ENCODE measurements at places on chromosomes 5 and 9. TPM values are rescaled to one million over a fixed set of nuclear protein-coding genes. Genes with fewer than 3 reads are reported as not detected.
A peak's percentile ranks its signal among the peaks of the same experiment; 100 is the strongest.

DNA sequence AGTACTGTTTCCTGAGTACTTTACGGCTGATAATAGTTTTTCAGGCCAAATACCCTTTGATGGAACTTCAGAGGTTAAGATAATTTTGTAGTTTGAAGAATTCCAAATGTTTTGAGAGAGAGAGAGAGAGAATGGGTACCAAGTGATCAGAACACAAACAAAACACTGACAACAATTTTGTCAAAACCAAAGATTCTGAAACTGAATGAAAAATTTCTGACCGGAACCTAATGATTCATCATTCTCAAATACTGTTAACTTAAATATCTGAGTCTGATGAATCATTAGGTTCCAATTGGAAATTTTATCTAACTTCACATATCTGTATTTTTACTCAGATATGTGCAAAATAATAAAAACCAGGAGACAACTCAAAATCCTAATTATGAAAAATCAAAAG lies 4.0 kb downstream of the LMBRD2 start:
- DNase-seq: no peak

DNA sequence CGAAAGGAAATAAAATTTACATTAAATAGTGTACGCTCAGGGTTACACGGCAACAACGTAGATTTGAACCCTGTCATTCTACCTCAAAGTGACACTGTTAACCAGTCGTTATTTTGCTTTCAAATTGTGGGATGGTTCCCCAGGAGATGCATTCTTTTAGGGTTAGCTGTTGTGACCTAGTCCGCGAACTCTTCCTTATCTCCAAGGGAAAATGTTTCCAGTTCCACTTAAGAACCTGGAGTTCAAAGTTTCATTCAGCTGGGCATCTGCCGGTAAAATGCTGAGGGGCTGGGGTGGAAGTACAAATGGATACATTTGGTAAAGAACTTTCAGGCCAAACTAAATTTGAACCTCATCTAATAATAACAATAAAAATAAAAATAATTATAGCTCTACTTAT lies 264.6 kb downstream of the NR3C1 start:
- DNase-seq: no peak

GRCh38 chr9:79641070-79641469 lies 69.3 kb downstream of the TLE4 start:
- DNase-seq: no peak

- no peak for DNase-seq
Measured at GRCh38 chr9:135567311-135567710, 5.8 kb downstream of the PAEP start.

GRCh38 chr9:130994135-130995085 lies 14.6 kb upstream of the LAMC3 start:
- DNase-seq: no peak

DNA sequence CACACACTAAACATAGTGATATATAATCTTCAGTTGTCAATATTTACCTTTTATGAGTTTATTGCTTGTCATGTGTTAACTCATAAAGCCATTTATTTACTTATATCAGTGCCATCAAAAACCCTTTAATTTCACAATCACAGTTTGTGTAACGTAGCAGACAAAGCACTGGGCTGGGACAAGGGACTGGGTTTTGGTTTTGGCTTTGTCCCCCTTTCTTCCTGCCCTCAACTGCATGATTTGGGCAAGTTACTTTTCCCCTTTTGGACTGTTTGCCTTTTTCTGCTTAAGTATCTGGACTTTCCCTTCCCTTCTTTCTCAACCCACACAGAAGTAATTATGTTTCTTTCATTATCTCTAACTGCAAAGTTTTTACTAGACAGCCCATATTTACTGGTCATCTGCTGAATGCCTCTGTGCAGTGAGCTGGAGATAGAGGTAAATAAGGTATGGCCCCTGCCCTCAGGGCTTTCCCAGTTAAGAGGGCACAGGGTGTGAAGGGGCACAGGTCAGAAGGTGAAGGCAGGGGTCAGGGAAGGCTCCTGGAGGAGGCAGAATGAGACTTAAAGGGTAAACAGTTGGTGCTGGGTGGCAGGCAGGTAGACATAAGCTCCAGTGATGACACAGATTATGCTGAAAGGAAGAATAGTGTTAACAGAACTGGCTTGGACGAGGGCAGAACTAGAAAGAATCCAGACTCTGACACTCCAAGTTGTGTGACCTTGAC lies 14.8 kb upstream of the NR3C1 start:
- no peak for DNase-seq

DNA sequence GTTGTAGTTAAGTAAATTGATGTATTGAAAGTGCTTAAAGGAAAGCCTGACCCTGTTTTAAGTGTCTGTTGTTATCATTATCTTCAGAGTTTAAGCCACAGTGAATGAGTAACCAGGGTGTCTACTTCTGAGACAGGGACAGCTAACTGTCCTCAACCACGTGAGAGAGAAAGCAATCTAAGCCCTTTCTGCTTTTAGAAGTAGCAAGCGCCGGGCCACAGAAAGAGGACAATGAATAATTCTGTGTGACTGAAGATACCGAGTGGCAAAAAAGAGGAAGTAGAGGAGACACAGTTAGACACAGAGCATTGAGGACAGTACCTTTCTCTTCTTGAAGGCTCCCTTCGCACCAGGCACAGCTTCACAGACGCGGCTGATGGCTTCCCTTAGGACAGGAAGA lies 86.3 kb downstream of the S1PR3 start:
- DNase-seq: no peak

DNA sequence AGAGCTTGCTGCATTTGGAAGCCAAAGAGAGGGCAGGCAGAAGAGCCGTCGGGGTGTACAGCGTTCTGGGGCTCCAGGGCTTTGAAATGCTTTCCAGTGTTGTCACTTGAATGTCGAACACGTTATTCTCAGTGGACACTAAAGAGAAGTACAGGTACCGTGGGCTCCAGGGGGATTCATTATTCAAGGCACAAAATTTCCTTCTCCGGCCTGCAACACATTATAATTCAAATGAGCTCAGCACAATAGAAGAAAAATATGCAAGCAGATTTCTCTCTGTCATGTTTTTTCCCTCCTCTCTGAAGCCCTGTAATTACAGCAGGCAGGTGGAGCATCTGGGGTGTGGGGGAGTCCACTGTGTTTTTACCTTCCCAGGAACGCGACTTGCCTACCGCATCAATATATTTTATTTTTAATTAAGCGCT lies 293.1 kb downstream of the ZSWIM6 start:
- no peak for DNase-seq

GRCh38 chr5:40681363-40682153 lies 1.8 kb downstream of the PTGER4 start:
- peak; percentile 64 for DNase-seq

- no peak for DNase-seq
Measured at GRCh38 chr9:125121146-125121545, 22.2 kb downstream of the SCAI start.

GRCh38 chr9:638152-638551 lies 203.3 kb upstream of the DMRT1 start:
- DNase-seq: no peak

DNA sequence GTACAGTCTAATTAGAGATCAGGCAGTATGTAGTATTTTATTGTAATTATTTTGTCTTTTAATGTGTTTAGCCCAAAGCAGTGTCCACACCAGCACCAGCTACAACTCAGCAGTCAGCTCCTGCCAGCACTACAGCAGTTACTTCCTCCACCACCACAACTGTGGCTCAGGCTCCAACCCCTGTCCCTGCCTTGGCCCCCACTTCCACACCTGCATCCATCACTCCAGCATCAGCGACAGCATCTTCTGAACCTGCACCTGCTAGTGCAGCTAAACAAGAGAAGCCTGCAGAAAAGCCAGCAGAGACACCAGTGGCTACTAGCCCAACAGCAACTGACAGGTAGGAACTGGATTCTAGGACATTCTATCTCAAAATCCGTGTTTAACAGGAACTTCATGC lies 23.2 kb downstream of the RAD23B start:
- DNase-seq: no peak

- no peak for DNase-seq
Measured at GRCh38 chr9:114386361-114386885, 1.4 kb downstream of the AKNA start.

- no peak for DNase-seq
Measured at GRCh38 chr5:12885018-12885417, 980.8 kb upstream of the CTNND2 start.

DNA sequence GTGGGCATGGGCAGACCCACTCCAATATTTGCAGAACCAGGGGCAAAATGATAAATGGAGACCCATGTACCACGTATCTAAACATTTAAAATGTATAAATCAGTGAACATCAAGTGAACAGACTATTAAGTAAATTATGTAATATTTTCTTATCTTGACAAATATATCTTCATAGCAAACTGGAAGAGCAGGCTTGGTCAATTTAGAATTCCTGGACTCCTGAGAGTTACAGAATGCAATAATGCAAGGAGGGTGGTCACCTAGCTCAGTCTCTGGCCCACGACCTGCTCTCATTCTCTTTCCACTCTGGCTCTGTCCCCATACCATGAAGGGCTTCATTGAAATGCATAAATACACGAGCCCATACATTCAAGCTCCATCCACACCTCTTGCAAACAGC lies 398.0 kb downstream of the ENC1 start:
- no peak for DNase-seq

DNA sequence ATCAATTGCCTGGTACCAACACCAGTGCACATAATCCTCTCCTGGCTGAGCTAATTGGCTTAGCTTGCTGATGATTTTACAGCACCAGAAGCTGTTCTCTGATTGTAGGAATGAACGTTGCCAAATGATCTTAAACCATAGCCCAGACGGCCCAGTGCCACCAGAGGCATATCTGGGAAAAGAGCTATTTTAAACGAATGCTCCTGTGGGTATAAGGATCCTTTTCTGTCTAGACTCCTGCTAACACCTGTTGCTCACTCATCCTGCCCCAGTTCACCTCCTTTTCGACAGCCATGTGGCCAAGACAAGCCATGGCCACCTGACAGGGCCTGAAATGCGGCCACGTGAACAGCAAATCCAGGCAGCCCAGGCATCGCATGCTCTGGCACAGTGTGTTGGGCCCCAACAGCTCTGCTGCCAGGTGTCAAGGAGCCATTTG lies 289.9 kb upstream of the SLC30A5 start:
- no peak for DNase-seq

DNA sequence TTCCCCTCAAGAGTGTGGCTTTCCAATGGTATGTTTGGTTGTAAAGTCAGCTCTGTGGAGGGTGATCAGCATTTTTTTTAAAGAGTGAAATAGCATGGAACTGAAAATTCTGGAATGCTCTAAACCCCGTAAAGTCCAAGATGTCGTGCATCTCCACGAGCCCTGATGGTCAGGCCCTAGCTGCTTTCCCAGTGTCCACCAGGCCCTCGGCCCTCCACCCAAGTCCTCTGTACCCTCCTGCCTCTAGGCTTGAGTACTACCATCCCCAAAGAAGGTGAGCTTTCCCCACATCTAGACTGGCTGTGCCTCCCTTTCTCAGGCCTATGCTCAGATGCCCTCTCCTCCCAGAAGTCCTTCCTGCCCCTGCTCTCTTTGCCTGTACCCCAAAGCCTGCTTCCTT lies 280.3 kb downstream of the GADD45G start:
- no peak for DNase-seq

DNA sequence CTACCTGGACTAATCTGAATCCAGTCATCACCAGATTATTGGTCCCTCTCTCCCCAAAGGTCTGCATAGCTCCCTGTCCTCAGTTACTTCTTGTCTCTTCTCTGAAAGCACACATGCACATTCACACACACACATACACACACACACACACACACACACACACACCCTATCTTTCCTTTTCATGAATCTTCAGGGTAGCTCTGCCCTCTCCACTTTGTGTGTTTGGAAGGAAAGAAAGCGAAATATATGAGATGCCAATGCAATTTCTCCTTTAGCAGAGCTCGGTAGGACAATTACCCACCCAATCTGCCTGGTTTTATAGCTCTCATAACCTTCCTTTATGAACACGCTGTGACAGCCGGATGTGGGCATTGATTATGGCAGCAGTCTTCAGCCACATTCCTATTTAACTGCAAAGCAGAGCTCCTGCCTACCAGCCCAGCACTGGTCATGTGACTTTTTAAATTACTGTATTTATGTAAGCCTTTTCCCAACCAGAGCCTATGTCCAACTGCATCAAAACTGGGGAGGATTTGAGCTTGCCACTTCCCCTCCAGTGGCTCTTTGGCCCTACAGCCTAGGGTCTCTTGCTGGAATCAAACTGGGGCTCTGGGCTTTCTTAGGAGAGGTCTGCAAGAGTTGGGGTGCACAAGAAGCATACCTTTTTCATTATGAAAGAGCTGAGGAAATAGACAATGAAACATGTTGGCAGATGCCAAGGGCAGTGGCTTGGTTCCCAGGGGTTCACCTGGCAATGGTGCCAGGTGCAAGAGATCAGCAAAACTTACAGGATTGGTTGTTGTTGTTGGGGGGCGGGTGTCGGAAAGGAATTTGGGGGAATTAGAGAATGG lies 20.8 kb upstream of the MATR3 start:
- DNase-seq: peak; percentile 35

GRCh38 chr5:74183041-74183440 lies 457.5 kb downstream of the ENC1 start:
- no peak for DNase-seq

The UBAP1 gene
- 36.8 TPM for total RNA-seq

The PPP3R2 gene
- total RNA-seq: not detected

The SPINK5 gene
- total RNA-seq: not detected

The COL5A1 gene
- 0.24 TPM for total RNA-seq

The SPATA6L gene
- total RNA-seq: 0.35 TPM
